ENCODE measurements at places on chromosomes 3 and 15. TPM values are rescaled to one million over a fixed set of nuclear protein-coding genes. Genes with fewer than 3 reads are reported as not detected.
A peak's percentile ranks its signal among the peaks of the same experiment; 100 is the strongest.

DNA sequence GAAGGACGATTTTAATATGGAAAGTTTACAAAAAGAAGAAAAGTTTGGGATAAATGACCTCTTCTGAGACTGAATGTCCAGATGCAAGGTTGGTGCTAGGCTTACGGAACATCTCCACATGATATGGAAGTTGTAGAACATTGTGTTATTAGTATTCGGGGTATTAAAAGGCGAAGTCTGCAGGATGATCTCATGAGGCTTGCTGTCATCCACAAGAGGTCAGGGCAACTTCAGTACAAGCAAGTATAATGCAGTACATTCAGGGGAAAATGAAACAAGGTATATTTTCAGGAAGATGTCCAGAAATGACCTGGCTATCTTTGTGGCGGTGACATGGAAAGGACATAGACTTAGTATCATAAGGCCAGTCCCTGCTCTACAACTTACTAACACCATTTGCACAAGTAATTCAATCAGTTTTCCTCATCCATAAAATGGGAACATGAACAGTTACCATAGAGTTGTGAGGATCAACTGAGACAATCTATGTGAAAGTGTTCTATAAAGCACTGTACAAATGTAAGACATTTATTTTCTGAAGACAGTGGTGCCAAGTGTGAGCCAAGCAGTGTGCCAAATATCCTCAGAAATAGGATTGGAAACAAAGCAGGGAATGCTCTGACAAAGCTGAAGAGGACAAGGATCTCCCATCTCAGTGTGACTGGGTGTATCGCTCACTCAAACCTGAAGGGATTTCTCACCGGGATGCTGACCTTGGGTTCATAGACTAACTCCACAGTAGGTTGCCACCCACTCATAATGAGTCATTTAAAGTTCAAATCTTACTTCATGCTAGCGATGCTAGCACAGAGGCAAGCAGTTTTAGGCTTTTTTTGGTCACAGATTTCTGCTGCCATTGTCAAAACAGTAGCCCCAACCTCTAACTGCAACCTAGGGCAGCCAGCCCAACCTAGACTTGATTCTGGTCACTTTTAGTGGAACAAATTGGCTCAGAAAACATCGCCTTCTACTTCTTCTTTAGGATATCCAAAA is 118.3 kb downstream of the TIGIT start:
- DNase-seq = peak; percentile 59
- peaks cover 25% of the 10 kb centered on the region for H3K4me1 ChIP-seq
- H3K4me3 ChIP-seq = no peak overlapping the region
- H3K27me3 ChIP-seq = no peaks in the 10 kb centered on the region

- peak overlapping the region; percentile 56 for H3K27ac ChIP-seq
- H3K4me3 ChIP-seq = no peak overlapping the region
- H3K36me3 ChIP-seq = peaks cover 9% of the 10 kb centered on the region
- H3K27me3 ChIP-seq = no peaks in the 10 kb centered on the region
- DNase-seq = no peak
Measured at GRCh38 chr3:31227131-31227562, 305.6 kb upstream of the STT3B start.

DNA sequence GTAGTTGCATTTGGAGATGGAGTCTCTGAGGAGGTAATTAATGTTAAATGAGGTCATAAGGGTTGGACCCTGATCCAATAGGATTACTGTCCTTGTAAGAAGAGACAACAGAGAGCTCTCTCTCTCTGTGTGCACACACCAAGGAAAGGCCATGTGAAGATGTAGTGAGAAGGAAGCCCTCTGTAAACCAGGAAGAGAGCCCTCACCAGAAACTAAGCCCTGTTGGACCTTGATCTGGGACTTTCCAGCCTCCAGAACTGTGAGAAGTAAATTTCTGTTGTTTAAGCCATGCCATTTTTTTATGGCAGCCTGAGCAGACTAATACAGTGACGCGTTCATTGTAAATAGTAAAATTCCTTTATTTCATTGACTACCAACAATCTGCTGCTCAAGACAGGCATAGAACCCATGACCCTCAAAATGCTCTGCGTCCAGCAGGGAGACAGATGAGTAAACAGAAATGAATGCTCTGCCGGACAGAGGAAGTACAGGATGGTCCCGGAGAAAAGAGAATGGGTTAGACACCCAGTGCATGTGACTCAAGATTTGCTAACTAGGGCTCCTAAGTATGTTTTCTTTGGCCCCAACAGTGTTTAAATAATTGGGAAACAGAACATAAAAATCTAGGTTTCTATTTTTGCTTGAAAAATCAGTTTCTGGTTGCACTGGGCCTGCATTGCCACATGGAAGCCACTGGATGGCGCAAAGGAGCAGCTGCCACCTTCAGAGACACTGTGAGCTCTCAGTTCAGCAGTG is 37.9 kb upstream of the TNFAIP8L3 start:
- H3K4me1 ChIP-seq = no peaks in the 10 kb centered on the region
- DNase-seq = peak; percentile 48
- peaks cover 4% of the 10 kb centered on the region for H3K27me3 ChIP-seq
- H3K4me3 ChIP-seq = no peak overlapping the region
- no peak overlapping the region for H3K27ac ChIP-seq

DNA sequence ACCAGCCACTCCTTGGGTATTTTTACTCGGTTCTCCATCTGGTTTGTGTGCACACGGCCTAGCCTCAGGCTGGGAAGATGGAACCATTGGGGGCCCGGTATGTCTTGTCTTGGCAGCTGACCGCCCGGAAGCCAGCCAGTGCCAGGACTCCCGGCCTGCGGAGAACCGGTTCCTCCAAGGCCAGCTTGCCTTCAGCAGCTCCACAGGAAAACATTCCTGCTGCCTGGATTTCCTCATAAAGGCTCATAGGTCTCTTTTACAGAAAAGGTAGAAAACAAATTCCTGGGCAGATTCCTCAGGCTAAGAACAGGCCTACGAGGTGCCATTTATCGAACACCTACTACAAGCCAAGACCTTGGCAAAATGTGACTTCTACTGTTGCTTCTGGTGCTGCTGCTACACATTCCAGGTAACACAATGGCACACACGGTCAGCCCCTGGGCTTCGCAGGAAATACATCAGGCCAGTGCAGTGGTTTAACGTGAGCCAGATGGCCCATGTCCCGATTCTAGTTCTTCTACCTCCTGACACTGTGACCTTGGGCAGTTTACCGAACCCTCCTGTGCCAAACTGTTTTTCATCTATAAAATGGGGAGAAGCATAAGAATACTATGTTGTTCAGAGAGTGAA is 141.8 kb downstream of the OPA1 start:
- H3K4me3 ChIP-seq = no peak overlapping the region
- no peaks in the 10 kb centered on the region for H3K27me3 ChIP-seq
- no peaks in the 10 kb centered on the region for H3K36me3 ChIP-seq
- no peaks in the 10 kb centered on the region for H3K4me1 ChIP-seq

GRCh38 chr3:3066378-3066777 is 43.8 kb downstream of the IL5RA start:
- H3K4me3 ChIP-seq = no peak overlapping the region
- H3K27me3 ChIP-seq = no peaks in the 10 kb centered on the region
- no peaks in the 10 kb centered on the region for H3K36me3 ChIP-seq
- H3K4me1 ChIP-seq = no peaks in the 10 kb centered on the region
- no peak for DNase-seq

GRCh38 chr3:155853214-155854140 is 750 bp downstream of the SLC33A1 start:
- DNase-seq = peak; percentile 67
- peaks cover 36% of the 10 kb centered on the region for H3K4me1 ChIP-seq
- H3K4me3 ChIP-seq = peak overlapping the region; percentile 99
- no peaks in the 10 kb centered on the region for H3K27me3 ChIP-seq
- peak overlapping the region; percentile 99 for H3K27ac ChIP-seq
- peaks cover 33% of the 10 kb centered on the region for H3K36me3 ChIP-seq

- no peaks in the 10 kb centered on the region for H3K27me3 ChIP-seq
- H3K27ac ChIP-seq = no peak overlapping the region
- H3K4me3 ChIP-seq = no peak overlapping the region
- H3K36me3 ChIP-seq = peaks cover 7% of the 10 kb centered on the region
- H3K4me1 ChIP-seq = no peaks in the 10 kb centered on the region
- no peak for DNase-seq
Measured at GRCh38 chr3:138642226-138642926, 33.8 kb downstream of the FAIM start.

DNA sequence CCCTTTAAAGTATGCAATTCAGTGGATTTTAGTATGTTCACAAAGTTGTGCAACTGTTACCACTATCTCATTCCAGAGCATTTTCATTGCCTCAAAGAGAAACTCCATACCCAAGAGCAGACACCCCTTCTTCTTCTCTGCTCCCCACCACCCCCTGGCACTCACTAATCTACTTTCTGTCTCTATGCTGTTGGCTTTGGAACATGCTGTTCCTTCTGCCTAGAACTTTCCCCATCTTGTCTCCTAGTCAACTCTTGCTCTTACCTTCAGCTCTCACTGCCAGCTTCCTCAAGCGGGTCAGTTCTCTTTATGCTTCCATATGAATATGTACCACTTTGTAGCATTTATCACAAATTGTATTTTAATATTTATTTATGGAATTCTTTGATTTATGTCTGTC is 50.1 kb downstream of the TYRO3 start:
- peaks cover 5% of the 10 kb centered on the region for H3K27me3 ChIP-seq
- H3K36me3 ChIP-seq = no peaks in the 10 kb centered on the region
- no peak overlapping the region for H3K27ac ChIP-seq
- no peak overlapping the region for H3K4me3 ChIP-seq
- DNase-seq = no peak

DNA sequence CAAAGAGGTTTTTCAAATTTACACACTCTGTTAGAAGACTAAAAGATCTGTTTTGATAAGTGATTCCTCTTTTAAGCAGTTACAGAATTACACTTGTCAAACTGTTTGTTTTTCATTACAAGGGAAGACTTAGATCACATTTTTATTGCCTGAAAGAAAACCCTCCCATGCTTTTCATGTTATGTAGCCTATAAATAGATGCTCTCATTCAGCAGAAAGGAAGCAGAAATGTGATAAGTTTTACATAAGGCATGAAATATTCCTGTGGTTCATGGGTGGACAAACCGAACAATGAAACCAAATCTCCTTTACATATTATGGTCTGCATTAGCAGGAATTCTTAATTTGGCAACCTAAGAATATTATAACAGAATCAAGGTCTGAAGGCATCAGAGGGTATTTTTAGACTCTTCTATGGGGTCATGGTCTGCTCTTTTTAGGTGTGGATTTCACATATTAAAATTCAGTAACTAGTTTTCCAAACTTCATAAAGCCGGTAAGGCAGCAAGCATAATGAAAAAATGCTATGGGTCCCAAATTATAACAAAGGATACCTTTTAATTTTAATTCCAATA is 37.3 kb upstream of the FXR1 start:
- no peaks in the 10 kb centered on the region for H3K36me3 ChIP-seq
- peaks cover 24% of the 10 kb centered on the region for H3K27me3 ChIP-seq
- no peak for DNase-seq
- H3K4me1 ChIP-seq = peaks cover 2% of the 10 kb centered on the region
- no peak overlapping the region for H3K4me3 ChIP-seq

- no peak for DNase-seq
- peaks cover 24% of the 10 kb centered on the region for H3K4me1 ChIP-seq
- H3K4me3 ChIP-seq = no peak overlapping the region
- peaks cover 62% of the 10 kb centered on the region for H3K27me3 ChIP-seq
Measured at GRCh38 chr3:55482496-55483195, 4.5 kb downstream of the WNT5A start.

- no peak for DNase-seq
- H3K4me3 ChIP-seq = no peak overlapping the region
- no peaks in the 10 kb centered on the region for H3K36me3 ChIP-seq
- no peaks in the 10 kb centered on the region for H3K27me3 ChIP-seq
Measured at GRCh38 chr3:31522152-31522551, 10.6 kb upstream of the STT3B start.

DNA sequence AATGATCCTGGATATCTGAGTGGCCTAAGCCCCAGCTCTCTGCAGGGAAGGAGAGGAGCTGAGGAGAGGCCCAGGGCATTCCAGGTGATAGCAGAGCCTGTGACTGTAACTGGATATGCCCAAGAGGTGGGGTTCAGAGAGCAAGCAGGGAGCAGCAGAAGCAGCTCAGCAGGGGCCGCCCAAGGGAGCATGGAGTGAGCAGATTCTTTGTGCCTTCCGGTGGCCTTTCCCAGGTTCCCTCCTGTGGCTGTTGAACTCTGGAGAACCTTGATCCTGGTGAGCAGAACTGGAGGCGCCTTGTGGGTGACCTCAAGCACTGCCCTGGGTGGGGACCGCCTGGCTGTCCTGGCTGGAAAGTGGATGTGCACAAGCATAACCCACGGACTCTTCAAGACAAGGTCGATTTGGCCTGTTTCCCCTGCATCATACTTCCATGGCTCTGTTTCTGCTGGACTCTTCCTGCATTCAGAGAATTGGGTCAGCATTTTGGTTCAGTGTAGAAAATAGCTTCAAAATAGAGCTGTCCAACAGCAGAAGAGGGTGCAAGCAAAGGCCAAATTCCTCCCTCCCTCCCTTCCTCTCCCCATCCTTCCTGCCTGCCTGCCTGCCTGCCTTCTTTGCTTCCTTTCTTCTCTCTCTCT is 76.1 kb downstream of the ARNT2 start:
- DNase-seq = no peak
- H3K27me3 ChIP-seq = no peaks in the 10 kb centered on the region
- no peaks in the 10 kb centered on the region for H3K36me3 ChIP-seq
- H3K4me3 ChIP-seq = no peak overlapping the region

GRCh38 chr3:122257644-122258364 is 67.2 kb upstream of the CSTA start:
- H3K36me3 ChIP-seq = no peaks in the 10 kb centered on the region
- no peak overlapping the region for H3K4me3 ChIP-seq
- H3K27me3 ChIP-seq = no peaks in the 10 kb centered on the region
- H3K27ac ChIP-seq = no peak overlapping the region
- DNase-seq = no peak

The MESP2 gene
- 0.14 TPM for total RNA-seq

The DUOXA2 gene
- not detected for total RNA-seq

The ERICH6 gene
- not detected for total RNA-seq

The KCNAB1 gene
- not detected for total RNA-seq

The OSTN gene
- total RNA-seq = not detected

The HCLS1 gene
- 200 TPM for total RNA-seq

The XXYLT1 gene
- 5.7 TPM for total RNA-seq

The ZNF197 gene
- total RNA-seq = 10.9 TPM
